Adipocyte (in vitro differentiated cells): ENCODE measurements at places on chromosomes 2 and 18.
A peak's percentile ranks its signal among the peaks of the same experiment; 100 is the strongest.

DNA sequence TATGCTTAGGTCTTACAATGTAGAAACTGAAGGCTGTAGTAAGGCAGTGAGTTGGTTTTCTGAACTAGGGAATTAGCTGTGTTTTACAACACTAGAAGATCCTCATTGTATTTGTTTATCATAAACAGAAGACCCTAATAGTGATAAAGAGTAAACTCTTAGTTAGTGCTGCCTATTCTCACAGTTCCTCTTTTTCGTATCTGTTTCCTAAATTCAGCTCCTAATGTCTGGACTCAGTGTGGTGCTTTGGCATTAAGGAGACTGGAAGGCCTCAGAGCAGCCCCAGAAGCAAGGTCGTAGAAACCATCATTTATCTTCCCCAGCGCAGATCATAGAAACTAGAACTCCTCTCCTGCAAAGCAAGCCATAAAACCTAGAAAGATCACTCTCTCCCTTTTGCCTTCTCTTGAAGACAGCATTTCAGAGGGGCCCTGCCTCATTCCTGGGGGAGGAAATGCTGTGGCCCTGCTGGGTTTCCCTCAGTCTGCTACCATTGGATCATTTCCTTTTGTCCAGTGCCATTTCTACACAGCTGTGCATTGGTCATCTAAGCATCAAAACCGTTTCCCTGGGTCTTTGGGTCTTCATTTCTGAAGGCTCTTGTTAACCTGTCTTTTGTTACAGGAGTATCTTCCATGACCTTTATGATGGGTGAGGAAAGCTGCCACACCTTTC, 4.7 kb downstream of the ACP1 start:
- no peak for DNase-seq

- no peak for DNase-seq
Measured at GRCh38 chr2:128406736-128407554, 88.3 kb upstream of the HS6ST1 start.

GRCh38 chr18:60292186-60292585, 80.4 kb downstream of the MC4R start:
- no peak for DNase-seq

DNA sequence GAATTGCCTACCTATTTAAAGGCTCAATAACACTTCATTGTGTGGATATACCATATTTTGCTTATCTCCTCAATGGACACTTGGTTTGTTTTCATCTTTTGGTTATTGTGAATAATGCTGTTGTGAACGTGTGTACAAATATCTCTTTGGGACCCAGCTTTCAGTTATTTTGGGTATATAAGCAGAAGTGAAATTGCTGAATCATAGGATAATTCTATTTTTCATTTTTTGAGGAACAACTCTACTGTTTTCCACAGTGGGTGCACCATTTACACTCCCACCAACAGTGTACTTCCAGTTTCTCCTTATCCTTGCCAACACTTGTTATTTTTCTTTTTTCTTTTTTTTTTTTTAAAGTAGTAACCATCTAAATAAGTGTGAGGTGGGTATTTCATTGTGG, 29.0 kb downstream of the PTPN4 start:
- DNase-seq: no peak

DNA sequence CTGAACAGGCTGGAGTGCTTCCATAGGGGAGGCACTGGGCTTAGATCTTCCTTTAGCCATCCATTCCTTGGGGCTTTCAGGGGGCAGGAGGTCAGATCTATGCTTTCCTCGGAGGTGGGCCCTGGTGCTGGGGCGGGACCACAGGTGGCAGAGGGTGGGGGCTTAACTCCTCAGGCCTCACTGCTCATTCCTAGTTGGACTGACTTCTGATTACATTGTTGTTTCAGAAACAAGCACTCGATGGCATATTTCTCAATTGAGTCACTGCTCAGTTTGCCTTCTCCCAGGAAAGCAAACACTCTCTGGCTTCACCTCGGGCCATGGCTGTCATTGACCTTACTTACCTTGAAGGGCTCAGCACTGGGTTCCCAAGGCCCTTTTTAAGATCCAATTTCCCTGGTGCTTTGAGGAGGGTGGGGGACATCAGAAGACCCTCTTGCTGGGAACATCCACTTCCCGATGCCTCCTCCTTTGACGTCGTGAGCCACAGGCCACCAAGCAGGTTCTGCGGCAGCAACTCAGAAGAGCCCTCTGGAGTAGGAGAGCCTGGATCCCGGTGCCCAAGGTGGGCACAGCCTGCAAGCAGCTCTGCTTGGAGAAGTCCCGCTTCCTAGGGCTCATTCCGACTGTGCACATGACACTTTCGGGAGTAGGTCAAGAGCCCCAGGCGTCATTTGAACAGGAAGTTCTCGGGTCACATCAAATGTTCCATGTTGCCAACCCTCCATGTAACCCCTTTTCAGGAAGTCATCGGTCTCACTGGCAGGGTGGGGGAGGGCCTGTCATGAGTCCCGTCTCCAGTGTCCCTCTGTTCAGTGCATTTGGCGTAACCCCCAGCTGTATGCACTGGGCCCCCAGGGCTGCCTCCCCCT, 40.6 kb downstream of the SDC1 start:
- peak; percentile 69 for DNase-seq

DNA sequence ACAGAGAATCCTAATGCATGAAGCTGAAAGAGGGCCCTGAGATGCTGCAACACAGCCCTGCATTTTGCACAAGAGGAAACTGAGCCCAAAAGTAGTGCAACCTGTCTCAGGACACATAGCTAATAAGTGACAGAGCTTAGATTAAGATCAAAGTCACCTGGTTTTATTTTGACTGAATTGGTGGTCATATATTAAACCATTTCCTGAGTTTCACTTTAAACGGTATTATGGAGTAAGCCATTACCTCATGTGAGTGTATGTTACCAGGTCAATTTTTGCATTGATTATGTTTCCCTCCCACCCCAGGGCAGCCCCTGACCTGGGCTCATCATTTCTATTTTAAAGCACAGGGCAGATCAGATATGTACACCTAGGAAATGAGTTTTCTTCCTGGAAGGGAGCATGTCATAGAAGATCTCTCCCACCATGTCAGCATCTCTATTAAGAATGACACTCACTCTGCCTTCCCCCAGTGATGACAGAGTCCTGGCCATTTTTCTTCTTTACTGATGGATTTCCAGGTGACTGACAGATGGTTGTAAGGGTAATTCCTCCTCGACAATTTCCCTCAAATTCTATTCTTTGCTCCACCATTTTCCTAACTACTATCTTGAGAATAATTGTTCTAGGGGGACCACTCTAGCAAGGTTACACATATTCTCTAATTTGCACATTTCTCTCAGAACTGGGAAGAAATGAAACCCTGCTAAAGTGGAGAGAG, 441.3 kb upstream of the SLC14A2 start:
- no peak for DNase-seq

GRCh38 chr2:36965206-36965605, 1.1 kb downstream of the STRN start:
- peak; percentile 49 for DNase-seq

- peak; percentile 70 for DNase-seq
Measured at GRCh38 chr2:191366199-191366598, 121.0 kb downstream of the MYO1B start.

- no peak for DNase-seq
Measured at GRCh38 chr2:54666634-54667265, 56.7 kb upstream of the EML6 start.

DNA sequence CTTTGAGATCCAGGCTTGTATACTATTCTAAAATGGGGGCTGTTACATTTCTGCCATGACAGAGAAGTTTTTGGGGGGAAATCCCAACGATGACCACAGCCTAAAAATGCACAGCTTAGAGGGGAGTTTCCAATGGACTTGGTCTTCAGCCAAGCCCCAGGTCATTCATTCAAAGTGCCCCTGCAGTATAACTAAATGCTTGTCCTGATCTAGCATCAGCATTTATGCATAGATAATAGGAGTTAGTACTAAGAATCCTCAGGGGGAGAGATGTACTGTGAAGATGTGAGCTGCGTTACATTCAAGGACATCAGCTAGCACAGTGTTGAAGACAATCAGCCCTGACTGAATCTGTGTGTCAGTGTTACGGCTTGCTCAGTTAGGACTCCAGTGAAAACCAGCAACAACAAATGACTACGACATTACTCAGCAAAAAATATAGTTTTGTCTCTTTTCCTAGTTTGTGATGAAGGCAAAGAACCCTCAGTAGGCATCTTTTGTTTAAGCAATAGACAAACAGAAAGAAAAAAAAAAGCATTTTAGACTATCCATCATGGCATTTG, 160.9 kb downstream of the ZEB2 start:
- DNase-seq: peak; percentile 41

GRCh38 chr2:130251535-130251872, 53.3 kb upstream of the TUBA3E start:
- DNase-seq: no peak

DNA sequence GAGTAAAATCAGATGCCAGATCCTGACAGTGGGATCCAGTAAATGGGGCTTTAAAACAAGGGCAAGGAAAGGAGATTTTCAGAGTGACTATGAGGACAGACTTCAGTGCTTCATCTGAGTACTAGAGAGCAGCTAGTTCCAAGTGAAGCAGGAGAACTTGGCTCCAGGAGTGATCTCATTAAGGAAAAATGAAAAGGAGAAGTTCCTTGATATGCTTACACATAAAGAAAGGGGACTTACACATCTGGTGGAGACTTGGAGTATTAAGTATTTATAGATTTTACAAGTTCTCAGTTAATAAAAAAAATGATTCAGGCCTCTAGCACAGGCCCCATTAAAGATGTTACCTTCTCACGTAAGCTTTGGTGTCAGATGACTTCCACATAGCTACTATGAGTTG, 105.8 kb downstream of the ICOS start:
- DNase-seq: no peak

DNA sequence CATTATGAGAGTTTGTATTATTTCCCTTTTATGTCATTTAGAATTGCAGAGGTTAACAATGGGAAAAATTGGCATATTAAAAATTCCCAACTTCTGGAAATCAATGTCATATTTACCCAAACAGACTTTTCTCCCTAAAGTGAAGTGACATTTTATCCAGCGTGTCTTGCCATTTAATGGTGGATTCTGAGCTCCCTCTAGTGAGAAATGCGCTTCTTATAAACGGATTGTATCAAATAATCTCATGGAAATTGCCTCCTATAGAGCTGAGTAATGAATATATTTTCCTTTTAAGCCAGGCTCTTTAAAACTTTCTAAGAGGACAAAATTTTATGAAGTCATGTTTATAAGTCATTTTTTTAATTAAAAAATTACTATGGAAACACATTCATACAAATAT, 5.7 kb upstream of the GCFC2 start:
- DNase-seq: no peak

GRCh38 chr18:29217124-29217915, 1040.4 kb upstream of the CDH2 start:
- DNase-seq: no peak

DNA sequence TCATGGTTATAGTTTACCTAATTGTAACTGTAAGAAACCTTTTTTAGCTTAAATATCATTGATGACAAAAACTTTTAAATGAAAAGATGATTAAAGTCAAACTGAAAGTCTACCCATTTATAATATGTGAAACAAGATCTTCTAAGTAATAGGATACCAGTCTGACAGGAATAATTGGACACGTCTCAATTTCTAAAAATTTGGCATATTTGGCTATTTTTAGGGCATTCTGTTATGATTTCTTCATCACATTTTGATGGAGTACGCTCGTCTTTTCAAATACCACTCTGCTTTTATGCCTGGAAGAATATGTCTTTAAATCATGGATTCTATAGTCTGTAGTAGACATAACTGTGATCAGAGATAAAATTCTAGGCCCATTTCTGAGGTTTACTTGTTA, 1.3 kb downstream of the R3HDM1 start:
- DNase-seq: peak; percentile 66

DNA sequence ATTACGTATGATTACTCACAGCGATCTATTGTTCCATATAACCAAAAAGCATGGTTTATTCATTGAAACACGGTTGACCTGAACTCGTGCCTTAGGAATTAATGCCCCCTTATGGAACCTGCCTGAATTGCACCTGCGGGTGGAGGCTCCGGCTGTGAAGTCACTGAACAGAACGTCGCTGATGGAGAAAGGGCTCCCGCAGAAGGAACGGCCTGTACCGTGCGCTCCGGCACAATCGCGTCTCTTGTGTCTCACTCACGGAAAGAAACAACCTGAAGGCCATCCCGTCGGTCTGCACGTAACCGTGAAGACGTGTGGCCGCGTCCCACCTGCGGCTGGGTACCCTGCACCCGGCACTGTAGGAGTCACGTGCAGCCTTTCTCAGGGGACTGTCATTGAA, 133.1 kb downstream of the NFATC1 start:
- DNase-seq: peak; percentile 84

- DNase-seq: no peak
Measured at GRCh38 chr2:236523249-236523648, 46.4 kb upstream of the ACKR3 start.

GRCh38 chr2:162430323-162430722, 86.4 kb downstream of the GCA start:
- no peak for DNase-seq

DNA sequence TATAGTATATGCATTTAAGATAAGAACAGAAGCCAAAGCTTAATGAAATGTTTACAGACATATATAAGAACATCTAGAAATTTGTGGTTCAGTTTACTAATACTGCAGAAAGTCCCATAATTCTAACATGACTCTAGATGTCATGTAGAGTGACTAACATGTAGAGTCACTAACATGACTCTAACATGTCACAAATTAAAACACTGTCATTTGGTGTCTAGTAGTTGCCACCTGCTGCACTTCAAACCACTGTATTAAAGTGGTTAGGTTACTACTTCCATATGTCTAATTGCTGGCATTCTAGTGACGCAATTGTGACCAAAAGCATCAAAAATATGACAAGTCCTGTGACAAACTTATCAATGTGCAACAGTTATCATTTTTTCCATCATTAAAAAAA, 100.2 kb upstream of the WDR75 start:
- DNase-seq: no peak

DNA sequence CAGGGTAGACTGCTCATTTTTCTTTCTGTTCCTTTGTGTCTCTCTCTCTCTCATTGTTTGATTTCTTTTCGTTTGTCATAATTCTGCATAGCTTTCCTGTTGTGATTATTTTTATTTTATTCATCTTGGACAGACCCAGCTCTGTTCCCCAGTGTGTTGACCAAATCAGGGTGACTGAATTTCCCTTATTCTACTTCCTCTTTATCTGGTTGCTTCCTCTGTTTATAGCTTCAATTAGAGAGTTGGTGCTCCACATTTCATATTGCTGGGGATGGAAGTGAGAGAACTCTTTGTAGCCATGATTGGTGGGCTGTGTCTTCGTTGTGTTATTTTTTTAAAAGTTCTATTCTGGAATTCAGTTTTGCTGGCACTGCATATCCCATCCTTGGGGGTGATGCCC, 19.1 kb downstream of the PROKR1 start:
- DNase-seq: no peak

- no peak for DNase-seq
Measured at GRCh38 chr18:36446059-36446458, 148.5 kb downstream of the FHOD3 start.

- DNase-seq: peak; percentile 93
Measured at GRCh38 chr2:127498386-127498785, 27.9 kb downstream of the IWS1 start.

DNA sequence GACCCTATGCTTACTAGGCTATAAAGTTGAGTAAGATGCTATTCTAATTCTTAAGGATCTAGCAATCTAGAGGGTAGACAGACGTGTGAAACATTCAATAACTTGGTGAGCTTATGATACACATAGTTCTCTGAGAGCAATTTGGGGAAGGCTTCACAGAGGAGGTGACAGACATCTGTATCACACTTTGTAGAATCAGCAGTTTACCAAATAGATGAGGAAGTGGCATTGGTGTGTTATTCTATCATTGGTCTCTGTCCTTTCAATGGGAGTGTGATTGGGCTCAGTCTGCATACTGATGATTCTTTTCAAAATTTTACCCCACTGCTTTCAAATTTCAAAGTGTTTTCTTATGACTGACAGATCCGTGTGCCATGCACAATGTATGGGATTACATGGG, 47.0 kb upstream of the TMEM178A start:
- DNase-seq: no peak
